ENCODE measurements at places on chromosomes 3 and 15. TPM values are rescaled to one million over a fixed set of nuclear protein-coding genes. Genes with fewer than 3 reads are reported as not detected.
A peak's percentile ranks its signal among the peaks of the same experiment; 100 is the strongest.

PLA2G4E gene
- total RNA-seq: 64.0 TPM

GRCh38 chr3:37400945-37401344 lies 226.6 kb upstream of the LRRFIP2 start:
- DNase-seq: no peak

RTP3 gene
- total RNA-seq: not detected

DNA sequence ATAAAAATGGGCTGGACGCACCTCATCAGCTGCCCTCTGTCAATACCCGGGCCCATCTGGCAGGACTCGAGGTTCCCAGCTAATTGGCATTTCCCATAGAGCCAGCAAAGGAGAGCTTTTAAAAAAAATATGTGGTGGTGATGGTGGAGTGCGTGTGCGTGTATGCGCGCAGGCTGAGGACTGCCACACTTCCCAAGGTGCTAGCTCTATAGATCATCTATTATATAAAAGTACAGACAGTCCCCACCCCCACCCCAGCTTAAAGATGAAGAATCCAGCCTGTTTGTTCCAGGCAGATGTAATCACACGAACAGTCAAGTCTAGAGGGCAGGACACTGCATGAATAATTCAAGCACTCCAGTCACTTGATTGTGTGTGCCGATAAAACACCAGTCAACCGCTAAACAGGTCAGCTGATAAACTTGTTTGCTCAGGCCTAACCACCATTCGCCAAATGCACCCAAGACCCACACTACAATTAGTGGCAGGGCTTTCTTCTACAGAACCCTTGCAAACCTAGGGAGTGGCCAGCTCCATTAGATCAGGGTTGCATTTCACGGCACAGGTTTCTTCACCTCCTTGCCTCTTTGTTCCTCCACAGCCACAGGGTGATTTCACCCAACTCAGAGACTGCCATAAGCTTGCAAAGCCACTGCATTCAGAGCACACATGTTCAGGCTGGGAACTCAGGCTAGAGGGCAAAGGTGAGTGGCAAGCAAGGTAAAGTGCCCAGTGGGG lies 5.8 kb downstream of the TLE3 start:
- DNase-seq: no peak

DNA sequence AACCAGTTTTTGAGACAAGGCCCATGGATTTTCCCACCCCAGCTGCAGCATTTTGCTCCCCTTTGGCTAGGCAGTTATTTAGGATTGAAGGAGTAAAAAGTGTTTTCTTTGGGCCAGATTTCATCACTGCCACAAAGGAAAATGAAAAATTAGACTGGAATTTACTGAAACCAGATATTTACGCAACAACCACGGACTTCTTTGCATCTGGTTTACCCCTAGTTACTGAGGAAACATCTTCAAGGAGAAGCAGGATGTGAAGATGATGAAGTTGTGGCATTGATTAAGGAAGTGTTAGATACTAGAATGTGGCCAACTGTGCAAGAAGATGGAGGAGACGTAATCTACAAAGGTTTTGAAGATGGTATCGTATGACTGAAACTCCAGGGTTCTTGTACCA lies 165.2 kb upstream of the MYRIP start:
- DNase-seq: no peak

SLC25A26 gene
- 23.7 TPM for total RNA-seq

- no peak for DNase-seq
Observed at GRCh38 chr15:53160092-53160704, 370.1 kb upstream of the ONECUT1 start.

- DNase-seq: no peak
Observed at GRCh38 chr3:144369129-144369879, 397.7 kb downstream of the DIPK2A start.

DNA sequence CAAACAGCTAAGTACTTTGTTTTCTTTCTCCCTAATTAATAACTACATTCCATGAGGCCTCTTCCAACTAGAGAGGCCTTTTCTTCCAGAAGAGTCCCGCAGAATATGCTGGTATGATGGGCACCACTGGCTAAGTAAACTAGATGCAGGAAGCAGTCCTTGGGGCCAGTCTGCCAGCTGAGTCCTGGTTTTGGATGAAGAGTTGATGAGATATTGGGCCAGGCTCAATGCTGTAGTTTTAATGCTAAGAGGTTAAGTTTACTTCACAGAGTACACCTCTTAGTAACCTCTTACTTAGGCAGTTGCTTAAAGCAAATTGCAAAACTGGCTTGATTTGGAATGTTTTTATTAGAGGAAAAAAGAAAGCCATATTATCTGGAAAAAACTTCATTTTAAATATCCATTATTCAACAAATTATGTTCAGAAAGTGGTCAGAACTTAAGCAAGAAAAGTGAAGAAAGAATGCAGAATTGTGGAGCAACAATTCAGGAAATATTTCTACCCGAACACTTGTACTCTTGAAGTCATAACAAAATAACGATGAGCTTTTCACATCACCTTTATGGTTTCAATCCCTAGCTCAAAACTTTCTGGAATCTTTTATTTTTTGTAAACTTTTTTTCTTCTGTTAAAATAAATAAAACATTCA lies 178.4 kb upstream of the CDIN1 start:
- DNase-seq: no peak

- no peak for DNase-seq
Observed at GRCh38 chr15:41513506-41514227, at the start of gene LTK. LTK (minus strand) TSS chr15:41513827; CDS start chr15:41513709, 118 bp downstream.

- DNase-seq: no peak
Observed at GRCh38 chr3:144586382-144586781, 614.8 kb downstream of the DIPK2A start.

- DNase-seq: no peak
Observed at GRCh38 chr3:181635141-181635540, 76.6 kb upstream of the SOX2 start.

LRRC31 gene
- total RNA-seq: not detected

DNA sequence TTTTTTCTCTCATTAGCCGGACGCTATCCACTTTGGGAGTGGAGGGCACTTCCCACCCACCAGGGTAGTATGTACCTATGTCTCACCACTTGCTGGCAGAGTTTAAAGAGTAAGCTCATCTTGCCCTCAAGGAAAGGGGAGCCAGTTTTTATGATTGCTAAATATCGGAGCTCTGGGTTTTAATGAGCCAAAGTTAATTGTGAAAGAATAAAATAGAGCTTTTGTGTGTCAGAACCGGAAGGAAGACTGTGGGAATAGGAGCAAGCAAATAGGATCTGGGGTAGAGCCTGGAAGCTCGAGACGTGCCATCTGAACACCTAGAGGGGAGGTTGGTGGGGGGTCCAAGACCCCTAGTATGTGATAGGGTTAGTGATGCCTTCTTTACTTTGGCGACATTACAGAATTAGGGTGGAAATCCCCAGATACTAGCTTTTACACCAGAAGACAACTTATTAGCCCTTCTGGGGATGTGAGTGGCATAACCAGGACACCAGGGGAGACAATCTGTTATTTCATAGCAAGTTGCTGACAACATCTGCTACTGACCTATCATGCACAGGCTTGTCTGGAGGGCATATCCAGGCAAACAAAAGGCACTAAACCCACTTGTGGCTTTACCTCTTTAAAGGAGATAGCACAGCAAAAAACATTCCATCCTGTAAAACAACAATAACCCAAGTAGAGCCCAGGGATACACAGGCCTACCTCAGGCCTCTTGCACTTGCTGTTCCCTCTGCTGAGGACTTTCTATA lies 333.8 kb downstream of the ZNF621 start:
- DNase-seq: no peak

DNA sequence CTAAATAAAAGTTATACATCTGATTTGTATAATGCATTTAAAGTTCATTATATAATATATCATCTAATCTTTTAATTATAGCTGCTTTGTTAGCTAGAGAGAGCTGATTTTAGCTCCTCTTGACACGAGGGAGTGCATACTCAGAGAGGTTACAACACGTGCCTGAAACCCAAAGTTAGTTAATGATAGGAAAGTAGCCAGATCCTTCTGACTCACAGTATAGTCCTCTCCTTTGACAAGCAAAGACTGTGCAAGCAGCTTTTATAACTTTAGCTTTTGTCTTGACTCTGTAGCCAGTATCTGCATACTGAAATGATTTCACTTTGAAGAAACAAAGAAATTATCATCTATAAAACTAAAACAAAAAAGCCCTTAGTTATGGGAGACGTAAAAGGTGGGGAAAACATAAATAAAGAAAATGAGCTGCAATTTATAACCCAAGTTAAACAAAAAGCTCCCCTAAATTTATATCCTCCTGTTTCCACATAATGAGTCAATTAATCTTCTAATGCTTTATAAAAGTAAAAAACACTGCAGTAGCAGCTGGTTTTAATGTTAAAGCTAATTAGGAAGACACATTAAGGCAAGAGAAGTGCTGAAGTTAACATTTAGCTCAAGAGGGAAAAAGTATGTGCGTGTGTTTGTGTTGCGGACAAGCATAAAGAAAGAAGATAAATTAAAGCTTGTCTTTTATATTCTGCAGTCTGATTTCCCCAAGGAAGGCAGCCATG lies 13.1 kb downstream of the GABRR3 start:
- no peak for DNase-seq

- no peak for DNase-seq
Observed at GRCh38 chr3:135451037-135451785, 514.3 kb upstream of the PPP2R3A start.

GRCh38 chr15:100328796-100329195 lies 13.0 kb downstream of the ADAMTS17 start:
- DNase-seq: no peak

- no peak for DNase-seq
Observed at GRCh38 chr3:66402596-66403290, 98.1 kb downstream of the LRIG1 start.

GRCh38 chr15:74445816-74446763 lies 12.3 kb upstream of the SEMA7A start:
- peak; percentile 29 for DNase-seq

DNA sequence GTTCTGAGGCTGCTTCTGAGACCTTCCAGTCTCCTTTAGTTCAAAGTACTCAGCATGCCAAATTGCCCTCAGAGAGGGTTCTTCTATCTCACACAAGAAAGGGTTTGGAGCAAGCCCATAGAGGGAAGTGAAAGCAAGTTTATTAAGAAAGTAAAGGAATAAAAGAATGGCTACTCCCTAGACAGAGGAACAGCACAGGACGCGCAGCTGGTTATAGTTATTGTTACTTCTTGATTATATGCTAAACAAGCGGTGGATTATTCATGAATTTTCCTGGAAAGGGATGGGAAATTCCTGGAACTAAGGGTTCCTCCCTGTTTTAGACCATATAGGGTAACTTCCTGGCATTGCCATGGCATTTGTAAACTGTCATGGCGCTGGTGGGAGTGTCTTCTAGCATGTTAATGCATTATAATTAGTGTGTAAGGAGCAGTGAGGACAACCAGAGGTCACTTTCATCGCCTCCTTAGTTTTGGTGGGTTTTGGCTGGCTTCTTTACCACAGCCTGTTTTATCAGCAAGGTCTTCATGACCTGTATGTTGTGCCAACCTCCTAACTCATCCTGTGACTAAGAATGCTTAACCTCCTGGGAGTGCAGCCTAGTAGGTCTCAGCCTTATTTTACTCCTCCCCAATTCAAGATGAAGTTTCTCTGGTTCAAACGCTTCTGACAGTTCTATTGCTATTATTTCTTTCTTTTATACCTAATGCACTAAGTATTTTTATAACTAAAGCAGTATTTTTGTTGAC lies 26.3 kb downstream of the SCN11A start:
- no peak for DNase-seq

- DNase-seq: no peak
Observed at GRCh38 chr15:66905954-66906353, 159.4 kb upstream of the SMAD3 start.

SRGAP3 gene
- total RNA-seq: 84.9 TPM

Data from suprapubic skin (tissue), 4 donors.